ENCODE measurements at places on chromosomes 7 and 10.

- no peak for DNase-seq
These were observed 19.5 kb downstream of the LRMDA start for GRCh38 chr10:75450644-75451640.

- DNase-seq, result no peak
These were observed 30.4 kb downstream of the STK32C start for GRCh38 chr10:132277311-132277741.

GRCh38 chr10:124026589-124026939 lies 66.8 kb downstream of the CHST15 start:
- no peak for DNase-seq

DNA sequence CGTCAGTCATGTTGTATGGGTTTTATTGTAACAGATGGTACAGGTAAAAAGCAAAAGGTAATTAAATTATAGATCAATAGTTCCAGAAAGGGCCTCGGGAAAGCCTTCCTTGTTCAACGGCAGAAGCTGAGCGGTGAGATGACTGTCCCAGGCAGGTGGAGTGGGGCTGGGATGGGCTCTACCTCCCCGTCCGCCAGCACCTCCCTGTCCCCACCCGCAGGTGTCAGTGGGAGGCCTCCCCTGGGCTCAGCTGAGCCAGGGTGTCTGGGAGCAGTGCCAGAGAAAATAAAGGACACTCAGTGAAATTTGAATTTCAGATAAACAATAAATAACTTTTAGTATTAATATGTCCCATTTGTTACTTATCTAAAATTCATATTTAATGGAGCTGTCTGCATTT lies 58.9 kb downstream of the CLRN3 start:
- no peak for DNase-seq

GRCh38 chr7:95636140-95636940 lies 40.0 kb upstream of the PDK4 start:
- DNase-seq, result no peak

- DNase-seq, result no peak
These were observed 308.5 kb downstream of the EXOC4 start for GRCh38 chr7:133561396-133561795.

DNA sequence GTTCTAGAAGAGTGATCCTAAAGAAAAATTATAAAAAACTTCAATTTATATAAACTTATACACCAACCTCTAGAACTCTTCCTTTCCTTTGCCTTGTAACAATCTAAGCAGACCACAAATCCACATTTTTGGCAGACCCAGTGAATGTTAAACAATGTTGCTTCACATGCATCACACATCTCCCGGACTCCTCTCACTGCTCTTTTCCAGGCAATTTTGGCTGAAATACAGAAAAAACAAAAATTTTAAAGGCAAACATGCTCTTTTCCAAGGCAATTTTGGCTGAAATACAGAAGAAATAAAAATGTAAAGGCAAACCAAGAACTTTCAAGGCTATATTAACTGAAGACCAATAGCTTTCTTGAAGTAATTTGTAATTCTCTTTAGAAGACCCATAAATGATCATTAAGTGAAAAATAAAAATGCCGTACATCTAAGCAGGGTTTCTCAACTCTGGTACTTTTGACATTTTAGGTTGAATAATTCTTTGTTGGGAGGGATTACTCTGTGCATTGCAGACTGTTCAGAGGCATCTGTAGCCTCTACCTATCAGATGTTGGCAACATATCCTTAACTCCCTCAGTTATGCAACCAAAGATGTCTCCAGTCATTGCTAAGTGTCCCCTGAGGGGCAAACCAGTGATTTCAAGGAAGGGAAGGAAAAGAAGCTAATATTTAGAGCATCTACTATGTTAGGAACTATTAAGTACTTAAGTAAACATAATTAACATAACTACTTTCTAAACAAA lies 64.4 kb downstream of the NRBF2 start:
- DNase-seq, result peak; percentile 21

DNA sequence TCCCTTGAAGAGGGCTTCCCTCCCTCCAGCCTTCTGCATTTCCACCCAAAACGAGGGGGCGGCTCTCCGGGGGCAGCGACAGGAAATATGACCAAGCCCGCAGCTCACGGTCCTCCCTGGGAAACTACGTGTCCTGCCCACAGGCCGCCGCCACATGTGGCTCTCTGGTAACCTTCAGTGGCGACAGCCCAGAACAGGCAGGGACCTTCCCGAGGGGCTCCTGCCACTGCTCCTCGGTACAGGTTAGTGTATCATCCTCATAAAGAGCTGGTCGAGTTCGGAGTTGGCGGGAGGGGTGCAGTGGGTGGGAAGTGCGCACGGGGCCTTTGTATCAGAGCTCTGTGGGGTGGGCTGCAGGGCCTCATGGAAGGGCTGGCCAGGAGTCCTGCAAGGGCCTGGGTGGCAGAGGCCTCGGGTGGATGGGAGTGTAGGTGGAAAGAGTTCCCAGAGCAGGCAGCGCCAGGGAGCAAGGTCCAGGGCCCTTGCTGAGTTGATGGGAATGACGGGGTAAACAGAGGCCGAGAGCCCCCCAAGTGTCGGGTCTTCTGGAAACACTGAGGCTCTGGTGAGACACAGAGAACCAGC lies 66.0 kb downstream of the TCERG1L start:
- no peak for DNase-seq

DNA sequence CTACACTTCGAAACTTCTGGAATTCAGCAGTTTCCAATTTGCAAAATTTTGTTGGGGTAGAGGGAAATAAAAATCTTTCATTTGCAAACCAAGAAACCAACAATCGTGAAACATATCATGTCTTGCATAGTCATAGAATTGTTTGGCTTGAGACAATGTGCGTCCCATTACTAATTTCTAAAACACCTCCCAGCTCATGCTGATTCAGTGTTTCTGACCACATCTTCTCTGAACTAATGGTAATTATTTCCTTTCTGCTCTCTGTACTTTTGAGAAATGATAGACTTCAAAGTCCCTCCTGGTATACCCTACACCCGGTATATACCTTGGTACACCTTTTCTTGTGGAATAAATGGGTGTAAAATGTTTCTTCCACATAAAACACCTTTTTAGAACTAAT lies 41.8 kb upstream of the TSPAN13 start:
- no peak for DNase-seq

GRCh38 chr10:3312403-3312940 lies 139.9 kb upstream of the PITRM1 start:
- no peak for DNase-seq

DNA sequence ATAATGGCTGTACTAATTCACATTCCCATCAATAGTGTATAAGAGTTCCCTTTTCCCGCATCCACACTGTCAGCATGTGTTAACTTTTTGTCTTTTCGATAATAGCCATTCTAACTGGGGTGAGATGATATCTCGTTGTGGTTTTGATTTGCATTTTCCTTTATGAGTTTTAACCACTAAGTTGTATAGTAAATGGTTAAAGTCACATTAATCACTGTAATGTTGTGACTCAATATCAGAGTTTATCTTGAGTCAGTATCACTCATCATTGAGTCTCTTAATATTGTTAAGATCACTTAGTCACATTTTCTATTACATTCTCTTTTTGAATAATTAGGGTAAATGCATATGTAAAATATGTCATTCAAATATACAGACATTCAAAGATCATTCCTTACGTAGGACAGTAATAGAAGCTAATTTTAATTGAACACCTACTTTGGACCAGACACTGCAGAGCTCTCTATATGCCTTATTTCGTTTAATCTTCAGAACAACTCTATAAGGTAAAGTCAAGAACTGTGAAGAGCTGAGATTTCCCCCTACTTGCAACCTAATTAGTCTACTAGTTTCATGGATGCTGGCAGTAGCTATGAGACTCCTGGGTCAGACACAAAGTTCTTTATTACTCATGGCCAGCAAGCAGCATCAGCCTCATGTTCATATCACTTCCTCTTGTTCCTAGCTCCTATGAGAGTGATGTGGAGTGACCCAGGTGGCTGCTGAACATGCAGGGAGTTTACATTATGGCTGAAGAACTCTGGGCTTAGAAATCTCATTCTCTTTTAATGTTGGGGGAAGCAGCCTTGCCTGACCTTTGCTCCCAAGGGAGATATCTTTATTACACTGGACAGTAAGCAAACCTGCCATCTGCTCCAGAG lies 30.5 kb downstream of the CREB5 start:
- DNase-seq, result no peak

- no peak for DNase-seq
These were observed 2.4 kb upstream of the PSMG3 start for GRCh38 chr7:1572111-1572822.

- DNase-seq, result no peak
These were observed 2.6 kb upstream of the PIK3CG start for GRCh38 chr7:106862317-106863089.

GRCh38 chr7:54663603-54664234 lies 95.3 kb downstream of the SEC61G start:
- DNase-seq, result no peak
